Sigmoid colon (tissue), 7 donors: ENCODE measurements at places on chromosomes 4 and X. TPM values are rescaled to one million over a fixed set of nuclear protein-coding genes. Genes with fewer than 3 reads are reported as not detected.

NLGN3 gene
- total RNA-seq = 2.9 TPM

DNA sequence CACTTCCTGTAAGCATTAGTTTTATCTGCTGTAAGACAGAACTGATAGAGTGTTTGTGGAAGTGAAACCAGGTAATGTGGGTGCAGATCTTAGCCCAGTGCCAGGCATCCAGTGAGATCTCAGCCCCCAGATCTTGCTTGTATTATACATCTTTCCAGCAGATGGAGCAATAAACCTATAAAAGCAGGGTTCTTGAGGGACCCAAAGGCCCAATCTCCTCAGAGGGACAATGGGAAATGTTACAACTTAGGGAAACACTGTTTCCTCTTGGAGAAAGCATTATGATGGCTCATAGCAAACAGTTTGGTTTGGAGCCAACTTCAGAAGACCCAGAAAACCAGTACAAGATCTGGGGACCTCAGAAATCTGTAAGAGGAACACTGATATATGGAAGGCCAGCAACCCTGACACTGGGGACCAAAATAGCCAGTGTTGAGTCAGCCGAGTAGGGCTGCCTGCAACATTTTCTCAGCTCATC, 206.3 kb downstream of the SLC7A11 start:
- no peak for DNase-seq

DNA sequence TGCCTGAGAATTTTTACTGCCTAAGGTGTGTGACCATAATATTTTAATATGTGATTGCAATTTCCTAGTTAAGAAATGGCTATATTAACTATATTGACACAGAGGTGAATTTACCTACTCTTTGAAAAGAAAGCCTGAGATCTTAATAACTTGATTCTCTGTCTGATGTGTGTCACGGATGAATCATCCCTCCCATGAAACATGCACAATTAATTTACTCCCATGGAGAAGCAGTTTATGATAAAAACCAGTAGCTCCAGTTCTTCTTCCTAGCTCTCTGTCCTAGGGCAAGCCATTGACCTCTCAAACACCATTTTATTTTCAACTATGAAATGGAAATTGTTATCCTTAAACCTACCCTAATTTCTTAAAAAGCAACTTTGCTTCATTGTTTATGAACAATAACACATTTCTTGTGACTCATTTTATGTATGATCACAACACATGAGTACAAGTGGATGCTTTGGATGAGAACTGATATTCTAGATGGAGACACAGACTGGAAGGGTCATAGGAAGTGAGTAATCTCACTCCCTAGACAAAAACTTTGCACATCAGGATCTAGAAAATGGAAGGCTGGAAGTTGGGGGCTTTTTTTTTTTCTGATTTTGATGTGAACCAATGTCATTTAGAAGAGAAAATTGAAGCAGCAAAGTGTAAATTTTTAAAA, 438.3 kb downstream of the GPAT3 start:
- DNase-seq = no peak

CPXCR1 gene
- total RNA-seq = not detected

- no peak for DNase-seq
These were observed 211.9 kb upstream of the PRPS2 start for GRCh38 chrX:12579311-12579710.

BEX2 gene
- 2.2 TPM for total RNA-seq

UCP1 gene
- not detected for total RNA-seq

GRCh38 chr4:175708739-175709138, 103.3 kb downstream of the GPM6A start:
- DNase-seq = no peak

RHOXF2B gene
- total RNA-seq = not detected

DNA sequence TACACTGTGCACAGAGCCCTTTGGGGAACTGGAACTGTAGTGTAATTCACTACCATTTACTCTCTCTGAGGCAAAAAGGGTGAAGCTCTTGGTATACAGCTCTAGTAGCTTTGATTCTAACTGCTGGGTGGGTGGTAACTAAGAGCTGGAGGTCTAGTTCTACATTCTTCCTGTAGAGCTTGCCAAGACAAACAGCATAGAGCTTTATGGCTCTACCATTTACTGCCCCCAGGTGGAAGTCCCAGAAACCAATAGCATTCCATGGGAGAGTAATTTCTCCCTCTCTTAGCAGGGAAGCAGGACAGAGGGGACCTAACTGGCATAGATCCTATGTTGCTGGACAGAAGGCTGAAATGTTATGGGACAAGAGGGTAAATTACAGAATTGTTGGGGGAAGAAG, 26.7 kb downstream of the HDAC8 start:
- no peak for DNase-seq

- DNase-seq = no peak
These were observed 40.1 kb upstream of the HELT start for GRCh38 chr4:184978211-184978610.

- no peak for DNase-seq
These were observed 84.7 kb downstream of the SCD5 start for GRCh38 chr4:82713856-82714255.

DNA sequence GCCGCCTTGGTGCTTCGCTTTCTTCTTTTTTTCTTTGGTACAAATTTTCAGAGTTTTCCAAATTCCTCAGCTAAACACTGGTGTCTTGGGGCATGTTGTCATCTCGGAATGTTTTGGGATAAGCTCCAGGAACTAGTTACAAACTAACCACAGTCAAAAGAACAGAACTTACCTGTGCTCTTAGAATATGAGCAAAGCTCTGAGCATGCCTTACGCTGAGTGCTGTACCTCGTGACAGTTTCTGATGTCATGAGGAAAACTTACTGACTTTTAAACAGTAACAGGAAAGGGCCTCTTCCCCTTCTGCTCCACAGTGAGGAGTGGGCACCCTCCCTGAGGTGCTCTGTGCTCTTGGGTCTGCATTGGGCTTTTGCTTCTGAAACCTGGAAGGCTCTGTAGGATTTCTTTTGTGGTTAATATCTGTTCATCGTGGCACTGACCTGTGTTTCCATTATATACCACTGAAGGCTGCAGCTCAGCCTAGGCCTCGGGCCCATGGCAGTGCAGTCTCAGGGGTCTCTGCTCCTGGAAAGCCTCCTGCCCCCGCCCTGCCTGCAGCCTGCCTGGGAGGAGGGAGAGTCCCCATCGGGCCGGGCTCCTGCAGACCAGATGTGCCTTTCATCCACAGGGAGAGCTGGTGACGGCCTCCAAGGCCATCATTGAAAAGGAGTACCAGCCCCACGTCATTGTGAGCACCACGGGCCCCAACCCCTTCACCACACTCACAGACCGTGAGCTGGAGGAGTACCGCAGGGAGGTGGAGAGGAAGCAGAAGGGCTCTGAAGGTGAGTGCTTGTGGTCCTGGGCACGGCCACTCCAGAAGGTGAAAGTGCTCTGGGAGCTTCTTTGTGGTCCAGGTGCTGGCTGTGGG, 48.7 kb downstream of the NOP14 start:
- DNase-seq = no peak

DNA sequence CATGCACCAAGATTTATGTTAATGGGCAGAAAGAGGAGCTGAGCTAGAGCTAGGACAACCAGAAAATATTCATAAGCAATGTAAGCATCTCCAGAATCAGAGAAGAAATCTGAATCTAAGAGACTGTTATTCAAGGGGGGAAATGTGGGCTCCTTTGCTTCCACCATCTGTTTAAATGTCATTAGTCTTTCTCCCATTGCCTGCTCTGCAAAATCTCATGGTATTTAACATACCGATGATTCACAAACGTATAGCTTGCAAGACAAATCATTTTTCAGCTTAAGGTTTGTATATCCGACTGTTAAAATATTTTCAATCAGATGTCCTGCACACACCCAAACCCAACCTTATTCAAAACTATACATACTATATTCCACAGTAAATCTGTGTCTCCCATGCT, 133.4 kb upstream of the TACR3 start:
- DNase-seq = no peak

DNA sequence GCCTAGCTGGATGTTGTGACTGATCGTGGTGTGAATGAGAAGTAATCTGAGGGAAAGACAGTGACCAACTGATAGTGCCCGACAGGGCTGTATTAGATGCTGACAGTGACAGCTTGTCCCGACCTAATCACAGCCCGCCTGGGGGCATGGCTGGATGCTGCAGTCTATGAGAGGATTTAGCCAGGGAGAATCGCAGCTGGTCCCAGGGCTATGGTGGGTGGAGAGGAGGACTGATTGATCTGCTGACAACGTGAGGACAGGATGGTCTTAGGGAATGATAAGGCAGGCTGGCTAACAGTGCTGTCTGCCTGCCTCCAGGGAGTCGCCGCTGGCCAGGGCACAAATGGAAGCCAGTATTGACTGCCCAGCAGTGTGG, 621 bp upstream of the SUV39H1 start:
- no peak for DNase-seq

PLXNB3 gene
- total RNA-seq = 13.2 TPM

DNA sequence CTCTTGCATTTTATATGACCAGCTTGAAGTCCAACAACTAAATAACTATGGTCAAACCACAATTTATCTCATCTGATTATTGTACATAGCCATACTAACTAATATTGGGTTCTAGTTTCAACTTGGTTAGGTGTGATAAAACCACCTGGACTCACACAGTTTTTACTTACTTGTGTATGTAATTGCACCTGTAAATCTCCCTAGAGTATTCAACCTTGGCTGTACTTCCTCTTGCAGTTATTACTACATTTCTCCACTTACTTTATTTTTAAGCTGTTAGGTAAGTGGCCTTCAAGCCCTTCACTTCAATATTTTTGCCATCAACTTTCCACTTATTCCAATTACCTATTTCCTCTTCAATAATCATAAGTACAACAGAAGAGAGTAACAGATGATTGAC, 115.8 kb upstream of the ANKRD50 start:
- DNase-seq = no peak

SSX2B gene
- total RNA-seq = not detected

TCEAL2 gene
- 31.1 TPM for total RNA-seq

SYNPO2 gene
- 611 TPM for total RNA-seq

- no peak for DNase-seq
These were observed 27.2 kb upstream of the SMARCA5 start for GRCh38 chr4:143486314-143486713.

GRCh38 chr4:6296026-6296425, 26.4 kb downstream of the WFS1 start:
- peak; percentile 57 for DNase-seq

SPON2 gene
- 165 TPM for total RNA-seq

DNA sequence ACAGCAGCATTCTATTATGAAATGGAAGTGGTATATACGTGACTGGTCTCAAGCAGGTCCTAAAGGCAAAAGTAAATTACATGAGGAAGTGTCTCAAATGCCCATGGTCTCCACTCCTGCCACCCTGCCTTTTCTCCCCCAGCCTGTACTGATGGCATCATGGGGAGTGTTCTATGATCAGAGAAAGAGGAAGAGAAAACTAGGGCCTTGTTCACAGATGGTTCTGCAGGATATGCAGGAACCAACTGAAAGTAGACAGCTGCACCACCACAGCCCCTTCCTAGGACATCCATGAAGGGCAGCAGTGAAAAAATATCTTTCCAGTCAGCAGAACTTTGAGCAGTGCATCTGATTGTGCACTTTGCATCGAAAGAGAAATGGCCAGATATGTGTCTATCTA, 901.5 kb downstream of the ARAP2 start:
- no peak for DNase-seq

NUDT11 gene
- 4.5 TPM for total RNA-seq

- DNase-seq = no peak
These were observed 6.5 kb downstream of the WFS1 start for GRCh38 chr4:6275898-6276806.

DNA sequence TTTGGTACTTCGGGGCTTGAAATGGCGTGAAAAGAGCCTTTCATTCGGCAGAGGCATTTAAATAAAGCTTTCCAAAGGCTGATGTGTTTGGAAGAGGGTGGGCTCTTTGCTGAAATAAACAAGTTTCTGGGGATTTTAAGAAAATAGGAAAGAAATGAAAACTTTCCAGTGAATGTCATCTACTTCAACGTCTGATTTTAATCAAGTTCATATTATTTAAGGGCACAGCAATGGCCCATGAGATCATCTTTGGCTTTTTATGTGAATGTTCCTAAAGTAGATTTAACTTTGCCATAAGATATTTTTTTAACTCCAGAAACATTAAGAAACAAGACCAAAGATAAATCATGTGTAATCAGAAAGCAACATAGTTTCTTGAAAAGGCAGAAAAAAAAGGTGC, 69.8 kb upstream of the TTC29 start:
- no peak for DNase-seq

NCBP2L gene
- not detected for total RNA-seq

DNA sequence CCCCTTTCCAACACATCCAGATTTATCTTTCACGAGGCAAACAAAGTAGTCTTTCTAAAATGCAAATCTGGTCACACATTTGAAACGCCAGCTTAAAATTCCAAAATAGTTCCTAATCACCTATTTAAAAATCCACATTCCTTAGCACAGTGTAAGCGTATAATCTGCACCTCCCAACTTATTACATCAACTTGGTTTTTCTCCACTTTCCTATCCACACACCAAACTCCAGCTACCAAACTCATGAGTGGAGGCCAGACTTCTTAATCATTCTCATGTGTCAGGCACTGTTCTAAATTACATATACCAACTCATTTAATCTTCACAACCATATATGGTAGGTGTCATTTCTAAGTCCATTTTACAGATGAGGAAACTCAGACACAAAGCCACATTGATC, 33.8 kb downstream of the ENOX2 start:
- DNase-seq = no peak
